ENCODE measurements at places on chromosomes 1 and 21.

- DNase-seq: no peak
Measured at GRCh38 chr1:28062806-28063205, 25.6 kb downstream of the EYA3 start.

DNA sequence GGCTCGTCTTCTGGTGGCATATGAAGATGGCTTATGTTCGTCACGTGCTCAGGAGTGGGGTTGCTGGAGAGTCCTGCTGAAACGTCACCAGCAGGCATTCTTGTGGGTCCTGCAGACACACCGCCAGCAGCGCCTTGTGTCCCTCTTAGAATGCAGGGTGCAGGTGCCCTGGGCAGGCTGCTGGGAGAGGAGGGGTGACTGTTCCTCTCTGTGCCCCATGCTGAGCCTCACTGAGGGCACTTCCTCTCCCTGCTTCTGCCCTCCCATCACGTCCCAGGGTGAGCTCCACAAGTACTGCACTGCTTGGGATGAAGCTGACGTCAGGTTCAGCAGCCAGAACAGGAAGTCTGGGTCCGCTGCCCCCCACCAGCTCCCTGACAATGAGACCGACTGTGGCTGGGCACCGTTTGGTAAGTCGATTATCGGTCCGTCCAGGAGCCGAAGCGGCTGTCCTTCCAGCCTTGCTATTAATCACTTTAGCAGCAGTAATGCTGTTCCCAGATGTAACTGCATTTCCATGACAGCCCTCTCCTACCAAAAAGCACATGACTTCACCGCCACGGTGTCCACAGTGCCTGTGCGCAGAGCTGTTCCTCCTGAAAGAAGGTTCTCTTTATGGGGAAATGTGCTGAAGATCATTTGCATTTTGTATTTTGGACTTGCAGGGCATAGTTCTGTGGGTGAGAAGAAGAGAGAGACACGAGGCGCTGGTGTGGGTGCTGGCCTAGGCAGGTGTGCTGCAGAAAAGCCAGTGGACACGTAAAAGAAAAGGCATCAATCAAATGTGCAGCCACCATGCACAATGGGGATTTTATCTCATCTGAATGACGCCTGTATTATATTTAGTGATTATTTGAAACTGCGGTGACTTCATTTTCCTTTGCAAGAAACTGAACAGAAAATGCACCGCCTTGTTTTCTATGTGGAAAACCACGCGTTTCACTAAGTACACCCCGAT is 21.0 kb downstream of the SLC37A1 start:
- DNase-seq: no peak

- DNase-seq: no peak
Measured at GRCh38 chr1:151898519-151898991, 10.8 kb downstream of the THEM4 start.

DNA sequence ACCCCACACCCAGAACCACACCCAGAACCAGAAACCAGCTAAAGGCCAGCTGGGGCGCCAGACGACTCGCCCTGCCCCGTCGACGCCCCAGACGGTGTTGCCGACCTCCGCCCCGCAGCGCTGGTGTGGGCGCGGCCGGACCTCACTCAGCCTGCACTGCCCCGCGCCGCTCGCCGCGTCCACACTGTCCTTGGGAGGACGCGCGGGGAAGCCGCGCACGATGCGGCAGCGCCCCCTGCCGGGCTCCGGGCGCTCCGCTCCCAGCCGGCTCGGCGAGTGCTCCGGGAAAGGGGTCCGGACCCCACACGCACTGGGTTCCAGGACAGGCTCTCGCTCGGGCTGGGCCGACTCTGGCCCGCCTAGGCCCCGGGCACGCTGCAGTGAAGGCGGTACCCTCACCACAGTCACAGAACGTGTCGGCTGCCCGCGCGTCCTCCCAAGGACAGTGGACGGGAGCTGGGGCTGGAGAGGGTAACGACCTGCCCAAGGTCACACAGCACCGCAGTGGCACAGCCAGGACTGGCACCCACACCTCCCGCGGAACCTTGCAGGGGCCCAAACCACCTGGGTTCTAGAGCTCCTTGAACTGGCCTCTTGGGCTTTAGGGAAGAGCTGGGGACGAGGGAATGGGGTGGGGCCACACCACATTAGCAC is 90.2 kb downstream of the DMRTA2 start:
- peak; percentile 9 for DNase-seq

- no peak for DNase-seq
Measured at GRCh38 chr1:159829273-159829634, 2.6 kb downstream of the SLAMF8 start.

DNA sequence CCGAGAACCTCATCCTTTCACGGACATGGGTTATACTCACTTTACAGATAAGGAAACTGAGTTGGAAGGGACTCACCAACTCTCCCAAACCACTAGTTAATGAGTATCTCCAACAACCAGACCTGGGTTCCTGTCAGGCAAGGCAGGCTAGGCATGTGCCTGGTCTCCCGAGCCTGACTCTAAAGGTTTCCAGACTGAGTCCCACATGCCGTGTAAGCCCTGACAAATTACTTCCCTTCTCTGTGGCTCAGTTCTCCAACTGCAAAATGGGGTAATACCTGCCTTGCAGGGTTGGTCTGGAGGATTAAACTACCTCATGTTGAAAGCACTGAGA is 34.3 kb downstream of the SSBP3 start:
- peak; percentile 86 for DNase-seq

- DNase-seq: no peak
Measured at GRCh38 chr21:27825035-27825434, 858.1 kb upstream of the ADAMTS5 start.

DNA sequence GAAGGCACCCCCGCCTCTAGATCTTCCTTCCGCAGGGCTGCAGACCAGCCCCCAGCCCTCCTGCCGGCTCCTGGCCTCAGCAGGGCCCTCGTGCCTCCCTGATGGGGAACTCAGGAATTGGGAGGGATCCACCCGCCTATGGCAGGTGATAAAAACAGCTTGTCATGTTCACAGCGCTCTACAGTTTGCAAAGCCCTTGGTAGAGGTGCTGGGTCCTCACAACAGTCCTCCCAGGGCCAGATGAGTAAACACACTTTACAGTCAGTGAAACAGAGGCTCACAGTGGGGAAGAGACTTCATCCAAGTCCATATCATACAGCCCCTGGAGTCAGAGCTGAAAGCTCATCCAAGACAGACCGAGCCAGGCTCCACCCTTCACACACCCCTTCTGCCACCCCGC is 97.0 kb upstream of the IFFO2 start:
- no peak for DNase-seq

GRCh38 chr1:31633117-31633516 is 11.6 kb downstream of the PEF1 start:
- no peak for DNase-seq

DNA sequence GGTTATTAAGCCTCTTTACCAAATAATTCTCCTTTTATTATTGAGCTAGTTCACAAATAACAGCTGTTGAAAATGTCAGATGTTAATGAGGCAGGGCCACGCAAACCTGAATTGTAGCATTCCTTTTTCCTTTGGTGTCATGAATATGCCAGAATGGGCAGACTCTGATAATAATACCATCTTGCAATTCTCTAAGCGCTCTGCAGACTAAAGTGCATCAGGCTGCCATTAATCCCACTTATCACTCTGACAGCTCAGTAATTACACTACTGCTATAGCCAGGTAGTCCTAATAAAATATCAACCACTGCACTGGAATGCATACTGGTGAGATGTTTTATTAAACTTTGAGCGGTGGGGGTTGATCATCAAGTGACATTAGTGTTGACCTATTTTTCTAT is 177.7 kb downstream of the DPYD start:
- DNase-seq: no peak

- no peak for DNase-seq
Measured at GRCh38 chr1:229037806-229038405, 233.0 kb upstream of the RAB4A start.

DNA sequence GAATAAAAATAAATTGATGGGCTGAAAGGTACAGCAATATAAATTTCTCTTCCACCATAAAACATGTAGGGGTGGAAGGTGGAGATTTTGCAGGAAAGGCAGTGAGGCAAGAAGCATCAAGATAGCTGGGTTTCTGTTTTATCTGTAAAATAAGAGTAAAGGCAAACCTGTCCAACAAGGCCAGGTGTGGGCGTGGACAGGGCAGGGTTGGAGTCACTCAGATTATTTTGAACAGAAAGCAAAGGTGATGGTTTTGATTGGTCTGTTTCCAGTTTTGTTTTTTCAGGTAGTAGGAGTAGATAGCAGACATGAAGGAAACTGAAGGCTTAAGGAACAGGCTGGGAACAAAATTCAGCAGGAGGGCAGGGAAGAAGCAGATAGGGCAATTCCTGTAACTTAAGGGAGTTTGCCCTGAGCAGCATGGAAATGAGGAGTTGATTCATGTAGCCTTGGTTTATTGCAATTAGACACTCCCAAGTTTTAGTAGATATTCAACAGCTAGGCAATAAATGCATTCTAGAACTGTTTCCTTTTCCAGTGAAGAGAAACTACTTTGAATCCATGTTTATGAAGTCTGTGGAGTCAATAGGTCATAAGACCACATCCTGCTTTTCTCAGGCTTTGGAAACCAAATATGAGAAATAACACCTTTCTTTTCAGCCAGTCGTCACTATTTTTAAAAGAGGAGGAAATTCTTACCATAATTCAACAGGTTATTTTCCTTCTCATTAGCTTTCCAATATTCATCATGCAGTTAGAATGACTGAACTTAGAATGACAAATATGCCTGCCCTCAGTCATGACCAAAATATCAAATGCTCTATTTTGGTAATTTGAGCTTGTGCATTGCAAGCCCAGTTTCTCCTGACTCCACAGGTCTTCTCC is 38.7 kb upstream of the CD55 start:
- DNase-seq: no peak

DNA sequence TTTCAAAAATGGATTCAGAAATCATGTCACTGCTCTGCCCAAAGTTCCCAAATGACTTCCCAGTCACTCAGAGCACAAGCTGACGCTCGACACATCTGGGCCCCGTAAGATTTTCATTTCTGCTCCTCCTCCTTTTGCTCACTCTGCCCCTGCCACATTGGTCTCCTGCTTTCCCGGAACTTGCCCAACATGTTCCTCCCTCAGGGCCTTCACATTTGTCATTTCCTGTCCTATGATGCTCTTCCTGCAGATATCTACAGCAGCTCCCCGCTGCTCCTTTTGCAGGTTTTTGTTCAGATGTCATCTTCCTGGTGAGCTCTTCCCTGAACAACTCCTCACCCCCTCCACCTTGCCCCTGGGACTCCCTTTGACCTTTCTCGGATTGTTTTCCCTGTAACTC is 58.5 kb upstream of the IVNS1ABP start:
- DNase-seq: no peak

GRCh38 chr1:159594625-159595405 is 7.2 kb downstream of the APCS start:
- DNase-seq: peak; percentile 9

GRCh38 chr1:3365523-3366125 is 88.8 kb upstream of the ARHGEF16 start:
- DNase-seq: no peak

DNA sequence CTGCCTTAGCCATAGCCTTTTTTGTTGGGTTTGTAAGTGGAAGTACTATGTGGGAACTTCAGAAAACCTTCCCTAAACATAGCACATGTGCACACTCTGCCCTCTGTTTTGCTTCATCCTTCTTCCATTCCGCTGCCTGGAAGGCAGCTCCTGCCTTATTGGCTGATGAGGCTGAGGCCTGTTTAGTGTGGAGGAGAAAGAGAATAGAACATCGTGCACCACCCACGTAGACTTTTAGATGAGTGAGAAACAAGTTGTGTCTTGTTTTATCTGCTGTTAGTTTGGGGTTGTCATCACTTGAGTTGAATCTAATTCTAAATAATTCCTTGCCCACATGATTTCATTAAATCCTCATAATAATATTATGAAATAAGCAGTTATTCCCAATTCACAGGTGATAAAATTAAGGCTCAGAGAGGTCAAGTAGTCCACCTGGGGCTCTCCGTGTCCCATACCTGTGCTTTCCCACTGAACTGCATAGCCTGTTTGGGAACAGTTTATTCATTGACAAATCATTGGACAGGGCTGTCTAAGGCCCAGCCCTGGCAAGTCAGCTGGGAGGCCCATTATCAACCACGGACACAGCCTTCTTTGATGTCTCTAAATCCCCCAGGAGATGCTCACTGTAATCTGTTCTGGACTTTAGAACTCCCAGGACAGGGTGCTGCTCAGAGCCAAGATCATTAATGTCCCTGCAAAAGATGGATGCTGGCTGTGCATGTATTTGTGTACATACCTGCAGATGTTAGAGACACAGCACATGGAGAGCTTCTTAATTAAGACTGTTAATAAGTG is 93.0 kb downstream of the ABCA4 start:
- DNase-seq: no peak

DNA sequence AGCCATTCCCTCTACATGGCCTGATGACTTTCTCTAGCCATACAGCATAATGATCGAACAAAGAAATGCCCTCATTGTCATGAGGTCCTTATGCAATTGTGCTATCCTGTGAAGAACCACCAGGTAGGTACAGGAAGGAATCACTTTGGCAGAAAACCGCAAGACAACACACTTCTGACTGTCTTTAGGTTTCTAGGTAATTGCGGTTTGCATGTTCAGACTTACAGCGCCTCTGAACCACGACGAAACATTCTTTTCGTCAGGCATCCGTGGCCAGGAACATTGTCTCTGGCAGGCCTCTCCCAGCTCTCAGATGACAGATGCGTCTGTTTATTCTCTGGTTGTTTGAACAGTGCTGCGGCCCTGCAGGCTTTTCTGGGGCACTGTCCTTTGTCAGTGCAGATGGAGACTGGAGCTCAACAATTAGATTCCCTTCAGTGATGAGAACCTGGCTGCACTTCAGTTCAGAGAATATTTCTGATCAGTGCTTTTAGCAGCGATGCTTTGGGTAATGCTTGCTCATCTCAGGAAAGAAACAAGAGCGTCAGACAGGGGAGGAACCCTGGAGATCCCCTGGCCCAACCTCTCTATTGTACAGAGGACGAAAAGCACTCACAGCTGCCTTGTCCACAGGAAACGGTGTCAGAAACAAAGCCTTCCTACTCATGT is 63.4 kb downstream of the B3GALT5 start:
- peak; percentile 89 for DNase-seq

GRCh38 chr1:151710187-151710840 is 6.3 kb downstream of the CELF3 start:
- DNase-seq: peak; percentile 28

GRCh38 chr1:22282364-22282995 is 139.6 kb upstream of the WNT4 start:
- no peak for DNase-seq

DNA sequence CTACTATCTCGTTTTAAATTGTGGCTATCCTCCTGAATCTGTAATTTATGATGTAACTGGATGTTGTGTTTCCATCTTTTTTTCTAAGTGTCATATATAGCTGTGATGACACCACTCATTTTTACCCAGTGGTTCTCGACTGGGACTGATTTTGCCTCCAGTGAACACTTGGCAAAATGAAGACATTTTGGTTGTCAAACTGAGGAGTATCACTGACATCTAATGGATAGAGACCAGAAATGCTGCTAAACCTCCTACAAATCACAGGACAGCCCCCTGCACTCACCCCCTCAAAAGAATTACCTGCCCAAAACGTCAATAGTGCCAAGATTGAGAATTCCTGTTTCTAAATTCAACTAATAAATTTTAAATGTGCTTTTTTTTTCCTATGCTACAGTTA is 1.9 kb downstream of the TRMT13 start:
- no peak for DNase-seq

GRCh38 chr1:236869911-236870310 is 74.8 kb downstream of the MTR start:
- DNase-seq: no peak

Measured in RCC 7860 (cell line).